Smooth muscle cell of the coronary artery (primary cell): ENCODE measurements at places on chromosomes 11 and 22. TPM values are rescaled to one million over a fixed set of nuclear protein-coding genes. Genes with fewer than 3 reads are reported as not detected.

Gene SYT8
- 0.38 TPM in 1 of 2 replicates, not detected in the other for total RNA-seq

Gene CNTF
- total RNA-seq, result 0.70 and 0.90 TPM in 2 replicates

Gene CLTCL1
- 12.0 and 13.1 TPM in 2 replicates for total RNA-seq

Gene DDX25
- 0.12 TPM in 1 of 2 replicates, not detected in the other for total RNA-seq

Gene CYB5R2
- 1.8 and 17.0 TPM in 2 replicates for total RNA-seq

Gene RGL4
- not detected in 2 replicates for total RNA-seq

Gene CHRM4
- total RNA-seq, result 0.08 TPM in 1 of 2 replicates, not detected in the other

Gene TALDO1
- 69.4 and 177 TPM in 2 replicates for total RNA-seq

Gene ANKK1
- total RNA-seq, result under 0.01 and 0.12 TPM in 2 replicates

Gene CEP126
- total RNA-seq, result 1.1 and 2.5 TPM in 2 replicates

Gene PCSK7
- total RNA-seq, result 52.0 and 57.0 TPM in 2 replicates

Gene CLDN5
- total RNA-seq, result 0.30 and 5.4 TPM in 2 replicates

Gene CDCA5
- 0.35 and 2.2 TPM in 2 replicates for total RNA-seq

Gene RIMBP3C
- 0.15 and 0.70 TPM in 2 replicates for total RNA-seq

Gene NEFH
- 0.08 and 0.23 TPM in 2 replicates for total RNA-seq
